ENCODE measurements at places on chromosomes 12 and 14.

GRCh38 chr12:38903596-38903995 lies 1.8 kb downstream of the CPNE8 start:
- DNase-seq: no peak

DNA sequence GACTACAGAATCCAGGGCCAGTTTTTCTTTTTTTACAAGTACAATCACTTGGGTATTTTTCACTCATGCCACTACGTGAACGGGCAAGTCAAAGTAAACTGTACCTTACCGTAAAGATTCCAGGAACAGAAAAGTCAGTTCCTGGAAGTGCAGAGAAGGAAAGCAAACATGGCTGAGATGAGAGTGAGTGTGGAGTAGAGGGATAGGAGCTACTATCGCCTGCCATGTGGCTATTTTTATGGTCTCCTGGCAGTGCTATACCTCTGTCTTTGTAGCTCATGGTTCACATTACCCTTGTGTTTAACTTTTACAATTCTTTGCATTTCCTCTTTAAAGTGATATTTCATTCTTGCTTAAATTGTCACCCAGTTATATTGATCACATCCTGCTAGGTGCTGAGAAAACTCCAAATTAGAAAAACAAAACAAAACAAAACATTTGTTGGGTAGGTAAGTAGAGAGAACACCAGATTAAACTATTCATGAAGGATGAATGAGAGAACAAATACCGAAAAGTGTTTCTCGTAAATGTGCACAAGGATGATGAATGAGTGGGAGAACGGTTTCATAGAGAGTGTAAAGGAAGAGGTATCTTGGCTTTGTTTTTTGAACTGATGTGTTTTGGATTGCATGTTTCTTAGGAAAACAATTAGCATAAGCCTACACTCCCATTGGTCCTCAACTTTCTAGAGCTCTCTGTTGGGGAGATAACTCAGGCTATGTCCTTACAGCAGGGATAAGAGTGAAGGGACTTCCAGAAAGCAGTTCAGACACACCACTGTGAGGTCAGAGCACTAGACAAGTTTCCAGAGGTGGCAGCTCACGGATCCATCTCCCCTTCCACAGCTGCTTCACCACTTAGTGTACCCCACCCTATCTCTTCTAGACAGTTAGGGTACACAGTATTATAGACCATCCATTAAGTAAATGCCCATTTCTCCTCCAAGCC lies 163.7 kb downstream of the IPO8 start:
- no peak for DNase-seq

GRCh38 chr14:99509871-99510555 lies 28.8 kb downstream of the CCNK start:
- DNase-seq: no peak

DNA sequence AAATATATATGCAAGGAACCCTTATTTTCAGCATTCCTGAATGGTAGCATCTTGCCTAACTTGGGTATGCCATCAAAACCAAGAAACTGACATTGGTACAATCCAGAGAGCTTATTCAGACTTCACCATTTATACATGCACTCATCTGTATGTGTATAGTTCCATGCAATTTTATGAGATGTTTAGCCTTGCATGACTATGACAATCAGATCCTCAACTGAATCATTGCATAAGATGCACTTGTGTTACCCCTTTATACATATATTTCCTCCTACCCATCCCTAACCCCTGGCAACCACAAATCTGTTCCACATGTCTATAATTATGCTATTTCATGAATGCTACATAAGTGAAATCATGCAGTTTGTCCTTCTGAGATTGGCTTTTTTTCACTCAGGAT lies 37.0 kb upstream of the PPFIBP1 start:
- DNase-seq: no peak

GRCh38 chr14:73834261-73834625 lies 17.4 kb upstream of the PTGR2 start:
- DNase-seq: no peak

GRCh38 chr14:45906257-45906656 lies 653.3 kb upstream of the MIS18BP1 start:
- DNase-seq: no peak

DNA sequence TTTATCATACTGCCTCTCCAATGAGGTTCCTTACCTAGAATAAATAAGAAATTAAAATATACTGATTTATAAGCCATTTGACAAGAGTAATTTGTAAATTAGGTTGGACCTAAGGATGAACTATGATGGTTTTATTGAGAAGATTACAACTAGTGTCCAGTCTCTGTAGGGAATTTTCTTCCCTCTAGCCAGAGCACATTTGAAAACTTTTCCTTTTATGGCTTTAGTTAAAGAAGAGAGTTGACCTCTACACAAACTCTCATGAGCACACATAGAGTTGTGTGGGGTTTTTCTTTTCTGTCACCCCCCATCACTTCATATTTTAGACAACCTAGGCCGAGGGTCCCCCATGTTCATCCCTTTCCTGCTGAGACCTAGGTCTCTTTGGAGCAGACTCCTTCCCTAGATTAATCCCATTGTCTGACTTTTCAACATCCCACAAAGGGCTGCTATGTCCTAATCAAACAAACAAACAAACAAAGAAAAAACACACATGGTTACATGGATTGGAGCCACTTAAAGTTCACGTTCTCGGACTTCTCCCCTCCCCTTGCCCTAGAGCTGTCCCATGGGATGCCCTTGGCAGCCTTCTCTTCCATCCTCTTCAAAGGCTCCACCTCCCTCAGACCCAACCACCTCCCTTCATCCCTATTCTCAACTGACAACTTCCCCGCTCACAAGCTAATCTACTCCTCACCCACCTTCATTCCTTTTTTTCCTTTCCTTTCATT lies 40.7 kb downstream of the GPR135 start:
- no peak for DNase-seq

- DNase-seq: no peak
Measured at GRCh38 chr12:92197815-92198214, 52.2 kb upstream of the BTG1 start.

DNA sequence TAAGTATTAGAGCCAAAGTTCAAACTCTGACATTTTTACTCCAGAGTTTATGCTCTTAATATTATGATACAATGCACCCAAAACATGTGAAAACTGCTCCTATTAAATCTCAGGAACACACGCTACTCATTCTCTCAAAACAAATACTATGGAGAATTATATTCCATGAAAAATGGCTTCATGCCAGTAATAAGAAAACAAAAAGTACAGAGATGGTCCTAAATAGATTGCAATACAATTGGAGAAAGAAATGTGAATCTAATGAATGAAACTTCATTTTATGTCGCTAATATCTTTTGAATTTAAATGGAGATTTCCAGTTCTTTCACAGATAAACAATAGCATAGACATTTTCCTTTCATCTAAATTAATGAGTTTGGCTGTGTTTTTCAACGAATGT lies 384.3 kb downstream of the ADAMTS20 start:
- no peak for DNase-seq

DNA sequence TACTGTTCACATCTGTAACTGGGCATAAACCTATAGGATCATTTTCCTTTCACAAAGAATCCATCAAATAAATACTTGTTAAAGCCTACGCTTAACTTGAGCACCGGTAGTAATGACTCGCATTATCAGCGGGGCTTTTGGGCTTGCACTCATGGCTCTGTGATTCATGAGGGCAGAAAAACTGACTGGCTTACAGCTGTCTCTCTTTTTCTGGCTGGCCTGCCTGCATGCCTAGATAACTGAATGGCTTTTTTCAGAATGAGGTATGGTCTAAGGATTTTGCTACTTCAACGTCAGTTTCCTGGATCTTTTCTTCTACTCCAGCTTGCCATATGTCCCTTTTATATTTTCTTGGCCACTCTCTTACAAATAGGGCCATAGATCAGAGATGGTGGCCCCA lies 531.1 kb downstream of the NRXN3 start:
- no peak for DNase-seq

DNA sequence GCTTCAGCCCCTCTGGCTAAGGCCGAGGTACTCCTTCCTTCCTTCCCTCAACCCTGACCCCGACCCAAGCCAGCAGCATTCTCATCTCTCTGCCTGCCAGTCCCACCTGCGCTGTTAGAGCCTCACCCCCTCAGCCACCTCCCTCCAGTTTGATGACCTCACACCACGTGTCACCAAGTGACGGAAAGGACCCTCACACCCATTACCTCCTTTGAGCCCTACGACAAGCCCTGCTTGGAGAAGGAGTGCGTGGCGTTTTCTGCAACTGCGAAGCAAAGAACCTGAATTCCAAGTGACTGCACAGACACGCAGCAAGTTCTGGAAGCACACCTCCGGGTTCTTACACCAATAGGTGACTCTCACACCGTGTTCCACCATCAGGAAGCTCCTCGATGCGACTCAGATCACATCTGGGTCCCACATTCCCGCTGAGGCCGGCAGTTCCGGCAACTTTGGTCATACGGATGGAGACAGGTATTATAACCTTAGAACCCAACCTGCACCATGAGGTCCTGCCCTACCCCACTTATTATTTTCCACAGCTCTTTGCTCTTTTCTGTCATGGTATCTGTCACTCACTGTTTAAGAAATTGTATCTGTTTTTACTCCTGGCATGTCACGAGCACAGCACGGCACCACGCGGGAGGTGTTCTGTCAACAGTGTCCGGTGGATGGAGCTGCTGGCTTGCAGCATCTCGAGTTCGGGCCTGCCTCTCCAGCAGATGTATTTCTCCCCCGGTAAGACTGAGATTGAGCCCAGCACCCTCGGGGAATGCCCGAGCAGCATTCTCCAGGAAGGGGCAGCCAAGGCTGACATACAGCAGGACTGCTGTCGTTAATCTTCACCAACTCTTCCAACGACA lies 5.0 kb upstream of the SLC6A12 start:
- no peak for DNase-seq

GRCh38 chr12:13367973-13368372 lies 171.4 kb downstream of the EMP1 start:
- no peak for DNase-seq

DNA sequence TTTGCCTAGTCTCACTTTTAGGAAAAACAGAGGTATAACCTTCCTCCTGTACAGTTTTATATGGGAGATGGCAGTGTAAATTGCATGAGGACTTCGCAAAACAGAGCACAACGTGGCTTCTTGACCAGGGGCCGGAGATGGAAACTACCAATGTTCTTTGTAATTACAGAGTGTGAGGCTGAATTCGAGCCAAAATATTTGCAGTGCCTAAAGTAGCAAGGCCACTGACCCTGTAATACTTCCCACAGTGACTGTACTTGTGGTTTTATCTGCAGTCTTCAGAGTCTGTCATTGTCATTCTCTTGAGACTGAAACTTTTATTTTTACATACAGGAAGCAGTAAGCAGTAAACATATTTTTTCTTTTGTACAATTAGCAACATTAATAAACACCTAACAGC lies 98.9 kb downstream of the RERG start:
- DNase-seq: no peak

DNA sequence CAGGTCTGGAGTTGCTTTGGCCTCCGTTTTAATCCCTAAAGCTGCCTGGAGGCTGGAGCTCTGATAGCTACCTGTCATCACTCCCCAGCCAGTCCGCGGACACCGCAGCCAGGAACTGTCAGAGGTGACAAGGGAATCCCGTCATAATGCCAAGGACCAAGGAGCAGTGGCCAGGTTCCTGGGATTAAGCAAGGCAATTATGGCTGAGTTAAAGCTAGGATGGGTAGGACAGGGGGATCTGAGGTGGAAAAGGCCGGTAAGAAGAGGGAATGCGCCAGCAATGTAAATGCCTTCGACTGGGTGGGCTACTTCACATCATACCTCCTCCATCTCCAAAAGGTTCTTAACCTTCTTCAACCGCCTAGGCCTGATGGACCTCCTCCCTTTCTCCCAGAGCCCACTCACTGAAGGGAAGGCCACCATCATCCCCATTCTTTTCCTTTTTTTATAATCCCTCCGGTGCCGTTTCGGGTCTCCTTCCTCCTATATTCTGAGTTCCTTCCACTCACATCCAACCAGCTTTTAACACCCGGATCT lies 1.9 kb downstream of the PPP1R3E start:
- DNase-seq: no peak

DNA sequence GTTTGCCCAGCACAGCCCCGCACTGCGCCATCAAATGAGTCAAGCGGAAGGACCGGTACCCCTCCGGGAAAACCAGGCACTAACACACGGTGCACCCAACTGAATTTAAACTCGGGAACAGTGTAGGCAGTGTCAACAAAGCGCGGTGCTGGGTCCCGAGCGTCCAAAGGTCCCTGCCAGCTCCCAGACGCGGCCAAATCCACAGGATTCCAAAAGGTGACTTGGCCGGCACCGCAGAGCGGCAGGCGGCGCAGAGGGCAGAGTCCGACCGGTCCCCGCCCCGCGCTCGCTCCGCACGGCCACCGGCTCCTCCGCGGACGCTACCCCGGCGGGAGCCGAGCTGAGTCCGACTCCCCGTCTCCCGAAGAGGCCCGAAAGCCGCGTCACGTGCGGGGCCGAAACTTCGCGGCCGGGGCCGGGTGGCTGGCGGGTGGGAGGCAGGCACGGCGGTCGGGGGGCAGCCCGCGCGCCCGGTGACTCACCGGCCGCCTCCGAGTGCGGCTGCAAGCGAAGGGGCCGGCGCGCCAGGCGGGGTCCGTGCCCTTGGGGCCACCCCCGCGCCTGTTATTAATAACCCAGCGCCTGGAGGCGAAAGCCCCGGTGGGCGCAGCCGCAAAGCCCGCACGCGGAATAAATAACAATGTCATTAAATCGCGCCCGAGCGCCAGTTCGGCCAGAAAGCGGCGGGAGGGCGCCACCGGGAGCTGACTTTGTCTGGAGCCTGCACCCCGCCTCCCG lies 863 bp downstream of the DENND5B start:
- no peak for DNase-seq

DNA sequence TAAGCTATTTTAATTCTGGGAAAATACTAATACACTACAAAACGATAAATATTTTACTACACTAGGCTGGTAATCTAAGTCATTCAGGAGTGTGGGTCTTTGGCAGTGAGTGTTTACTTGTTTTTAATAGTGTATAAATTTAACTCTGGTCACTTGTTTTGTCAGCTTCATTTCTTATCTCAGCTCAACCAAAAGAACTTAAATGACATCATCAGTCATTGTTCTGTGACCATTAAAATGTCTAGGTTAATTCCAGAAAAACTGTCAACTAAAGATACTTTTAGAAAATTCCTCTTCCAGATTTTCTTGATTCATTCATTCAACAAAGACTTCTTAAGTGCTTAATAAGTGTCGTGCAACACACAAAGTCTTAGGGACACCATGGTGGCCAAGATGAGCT lies 102.8 kb downstream of the FOXN3 start:
- DNase-seq: no peak

- DNase-seq: no peak
Measured at GRCh38 chr14:103206023-103206481, 82.8 kb downstream of the TNFAIP2 start.

DNA sequence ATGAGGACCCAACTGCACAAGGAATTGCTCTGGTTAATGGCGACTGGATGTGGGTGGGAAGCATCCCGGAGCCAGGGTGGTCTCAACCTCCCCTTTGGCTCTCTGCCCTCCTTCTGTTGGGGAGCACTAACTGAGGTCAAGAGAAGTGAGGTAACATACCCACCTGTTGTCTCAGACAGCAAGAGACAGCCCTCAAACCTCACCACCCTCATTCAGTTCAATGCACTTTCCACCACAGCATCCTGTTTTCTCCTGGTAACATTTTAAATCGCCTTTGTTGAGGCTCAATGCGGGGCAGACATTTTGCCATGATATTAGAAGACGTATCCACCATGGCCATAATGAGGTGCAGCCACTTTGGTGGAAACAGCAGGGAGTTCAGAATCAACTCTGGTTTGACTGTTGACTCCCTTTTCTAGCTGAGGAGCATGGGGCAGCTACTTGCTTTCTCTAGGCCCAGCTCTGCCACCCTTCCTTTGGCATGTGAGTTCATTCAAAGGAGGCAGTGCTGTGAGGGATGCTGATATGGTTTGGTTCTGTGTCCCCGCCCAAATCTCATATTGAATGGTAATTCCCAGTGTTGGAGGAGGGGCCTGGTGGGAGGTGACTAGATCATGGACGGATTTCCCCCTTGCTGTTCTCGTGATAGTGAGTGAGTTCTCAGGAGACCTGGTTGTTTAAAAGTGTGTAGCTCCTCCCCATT lies 338.6 kb downstream of the PCNX1 start:
- no peak for DNase-seq

All from effector CD8-positive, alpha-beta T cell (primary cell).